ENCODE measurements at places on chromosomes 7 and 10.
A peak's percentile ranks its signal among the peaks of the same experiment; 100 is the strongest.

DNA sequence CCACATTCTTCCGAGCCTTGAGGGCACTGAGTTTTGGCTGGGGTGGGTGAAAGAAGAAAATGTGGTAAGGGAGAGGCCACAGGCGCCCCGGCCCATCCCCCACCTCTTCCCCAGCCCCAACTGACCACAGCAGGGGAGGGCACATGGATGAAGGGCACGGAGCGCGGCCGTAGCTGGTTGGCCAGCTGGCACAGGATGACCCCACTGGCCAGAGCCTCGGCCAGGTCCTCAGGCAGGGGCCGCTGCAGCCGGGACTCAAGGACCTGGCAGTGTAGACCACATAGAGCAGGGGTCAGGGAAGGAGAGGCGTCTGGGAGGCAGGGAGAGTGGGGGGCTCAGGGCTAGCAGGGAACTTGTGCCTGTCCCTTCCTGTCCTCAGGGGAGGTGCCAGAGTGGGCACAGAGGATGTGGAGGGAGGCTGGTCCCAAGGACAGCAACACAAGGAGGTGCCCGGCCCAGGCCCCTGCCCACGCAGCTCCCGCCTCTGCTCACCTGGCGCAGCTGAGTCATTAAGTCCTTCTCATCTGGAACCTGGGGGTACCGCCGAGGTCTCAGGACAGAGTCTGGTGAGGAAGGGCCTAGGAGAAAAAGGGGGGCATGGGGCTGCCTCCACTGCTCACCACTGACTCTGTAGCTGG lies 2.2 kb upstream of the SAP25 start:
- DNase-seq = peak; percentile 45

DNA sequence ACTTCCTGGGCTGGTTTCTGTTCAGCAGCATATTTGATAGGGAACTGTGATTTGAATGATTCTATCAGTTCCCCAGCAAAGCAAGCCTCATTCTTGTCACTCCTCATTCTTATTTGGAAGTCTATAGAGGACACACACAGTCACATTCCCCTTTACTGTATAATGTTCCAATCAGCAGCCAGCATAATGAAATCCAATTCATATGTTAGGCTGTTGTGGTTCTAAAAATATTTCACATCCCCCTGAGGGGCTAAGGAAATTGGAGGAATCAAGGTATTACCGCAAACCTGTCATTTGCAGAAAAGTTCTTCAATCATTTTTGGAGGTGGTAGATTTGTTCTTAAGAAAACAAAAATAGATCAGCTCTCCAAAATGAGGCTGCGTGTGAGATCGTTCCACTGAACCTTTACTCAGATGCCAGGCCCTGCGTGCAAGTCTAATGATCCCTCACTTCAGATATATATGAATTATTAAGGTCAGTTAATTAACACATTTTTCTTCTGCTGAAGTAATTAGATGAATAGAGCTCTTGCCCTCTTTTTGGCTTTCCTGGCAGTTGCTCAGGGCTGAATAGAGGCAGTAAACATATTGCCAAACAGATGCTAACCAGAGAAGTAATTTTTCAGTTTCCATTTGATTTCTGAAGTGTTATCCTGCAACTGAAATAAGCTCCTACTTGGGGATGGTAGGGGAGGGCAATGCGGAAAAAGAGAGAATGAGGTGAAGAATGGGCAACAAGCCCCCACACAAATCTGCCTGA lies 31.8 kb downstream of the LSMEM1 start:
- DNase-seq = no peak

DNA sequence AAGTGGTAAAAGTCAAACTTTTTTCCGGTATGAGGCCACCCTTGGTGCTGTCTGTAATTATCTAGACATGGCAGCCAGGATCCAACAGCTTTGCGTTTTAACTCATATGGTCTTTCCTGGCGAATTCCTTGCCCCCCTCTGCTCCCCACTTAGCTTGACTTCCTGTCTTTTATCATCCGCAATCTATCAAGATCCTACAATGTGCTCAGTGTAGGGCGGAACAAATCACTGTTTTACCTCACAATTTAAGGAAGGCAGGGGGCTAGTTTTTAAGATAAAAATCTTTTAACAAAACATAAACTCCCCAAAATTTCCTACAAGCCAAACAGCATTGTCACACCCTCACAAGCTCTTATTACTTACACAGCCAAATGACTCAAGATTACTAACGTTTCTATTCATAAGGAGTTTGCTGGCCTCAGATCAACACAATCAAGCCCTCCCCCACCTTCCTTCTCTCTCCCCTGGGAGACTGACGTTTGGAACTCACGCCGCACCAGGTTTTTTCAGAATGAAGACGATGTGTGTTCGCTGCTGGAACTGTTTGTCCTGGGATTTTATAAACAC lies 1.3 kb upstream of the CDK14 start:
- DNase-seq = no peak

GRCh38 chr10:29780096-29780495 lies 145.3 kb upstream of the SVIL start:
- no peak for DNase-seq

DNA sequence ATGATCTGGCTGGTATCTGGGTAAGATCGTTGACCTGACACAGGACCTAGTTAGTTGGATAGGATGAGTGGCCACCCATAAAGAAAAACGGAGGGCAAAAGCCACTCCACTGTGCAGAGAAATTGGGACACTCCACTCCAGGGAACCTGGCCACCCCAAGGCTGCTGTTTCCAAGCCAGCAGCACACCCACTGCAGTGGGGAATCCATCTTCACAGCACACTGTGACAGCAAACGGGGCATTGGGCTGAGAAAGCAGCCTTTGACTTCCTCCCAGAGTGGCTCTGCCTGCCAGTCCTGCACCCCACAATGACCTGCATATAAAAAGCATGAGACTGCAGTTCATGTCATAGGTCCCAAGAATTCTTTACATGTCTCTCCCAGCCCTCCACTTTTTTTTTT lies 52.9 kb downstream of the MTPN start:
- no peak for DNase-seq

DNA sequence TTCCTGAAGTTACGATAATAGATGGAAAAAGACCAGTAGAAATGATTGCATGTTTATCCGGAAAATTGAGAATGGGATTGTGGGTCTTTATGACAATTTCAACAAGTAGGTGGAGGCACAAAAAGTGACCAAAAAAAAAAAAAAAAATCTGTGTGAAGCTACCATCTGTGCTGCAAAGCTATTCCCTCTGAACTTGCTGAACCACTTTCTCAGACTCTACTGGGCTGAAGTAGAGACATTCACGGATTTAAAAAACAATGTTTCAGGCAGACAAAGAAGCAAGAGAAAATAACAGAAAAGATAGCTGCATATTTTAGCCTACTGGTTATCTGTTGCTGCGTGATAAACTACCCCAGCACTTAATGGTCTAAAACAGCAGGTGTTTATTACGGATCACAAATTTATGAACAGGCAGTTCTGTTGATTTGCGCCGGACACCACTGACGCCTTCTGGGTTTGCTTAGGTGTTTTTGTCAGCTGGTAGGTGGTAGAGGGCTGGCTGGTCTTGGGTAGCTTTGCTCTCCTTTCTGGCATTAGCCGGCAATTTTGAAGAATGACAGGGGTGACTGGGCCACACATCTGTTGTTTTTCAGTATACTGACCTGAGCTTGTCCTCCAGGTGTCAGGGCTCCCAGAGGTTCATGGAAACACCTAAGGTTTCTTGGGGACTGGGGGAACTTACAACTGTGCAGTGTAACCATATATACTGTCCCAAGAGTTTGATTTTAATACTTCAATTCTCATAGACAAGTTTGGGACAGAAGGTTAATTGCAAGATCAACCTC lies 665.1 kb downstream of the CCSER2 start:
- DNase-seq = no peak

All from natural killer cell treated with Interleukin-12 subunit alpha and Interleukin-12 subunit beta and Interleukin-15 and Interleukin-18, amount 100 ng/mL, for 72 hours (primary cell).